ENCODE measurements at places on chromosomes 5 and 9.

GRCh38 chr9:6467006-6467625 lies 54.1 kb downstream of the UHRF2 start:
- DNase-seq, result no peak

- no peak for DNase-seq
Measured at GRCh38 chr5:73540192-73540591, 25.2 kb downstream of the ANKRA2 start.

DNA sequence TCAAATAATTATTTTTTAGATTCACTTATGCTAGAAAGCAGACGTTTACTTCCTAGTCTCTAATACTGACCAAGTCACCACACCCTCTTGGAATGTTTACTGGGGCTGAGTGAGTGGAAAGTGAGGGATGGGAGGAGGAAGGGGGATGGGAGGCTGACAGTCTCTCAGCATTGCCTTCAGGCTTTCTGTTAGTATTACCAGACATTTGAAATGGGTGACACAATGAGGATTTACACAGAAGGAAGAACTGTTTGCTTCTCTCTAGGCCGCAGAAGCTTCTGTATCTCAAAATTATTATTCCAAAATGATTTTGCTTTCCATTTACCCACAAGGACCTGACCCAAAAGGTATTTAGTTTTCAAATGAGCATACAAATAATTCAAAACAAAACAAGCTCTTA lies 232.8 kb upstream of the ZNF608 start:
- DNase-seq, result no peak

- DNase-seq, result no peak
Measured at GRCh38 chr5:119398727-119399466, 43.1 kb downstream of the TNFAIP8 start.
